ENCODE measurements at places on chromosomes 2 and 18.

DNA sequence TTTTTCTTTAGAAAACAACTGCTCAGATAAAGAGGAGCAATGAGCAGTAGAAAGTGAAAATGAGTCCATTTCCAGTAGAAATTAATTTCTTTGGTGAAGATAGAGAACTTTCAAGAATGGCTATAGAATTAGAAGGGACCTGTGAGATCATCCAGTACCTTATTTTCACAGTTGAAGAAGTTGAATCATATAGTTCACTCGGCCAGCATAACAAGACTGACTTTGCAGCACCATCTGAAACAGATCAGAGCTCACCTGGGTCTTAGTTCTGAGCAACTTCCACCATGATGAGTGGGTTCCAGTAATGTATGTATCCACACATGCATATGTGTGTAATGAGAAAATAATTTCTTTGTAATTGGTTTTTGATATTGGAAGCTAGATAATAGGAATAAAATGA is 58.6 kb downstream of the CERS6 start:
- no peak for DNase-seq

- no peak for DNase-seq
These were observed 25.3 kb upstream of the BOD1L2 start for GRCh38 chr18:57121542-57122112.

- no peak for DNase-seq
These were observed 236.8 kb downstream of the SETBP1 start for GRCh38 chr18:44917216-44918141.

DNA sequence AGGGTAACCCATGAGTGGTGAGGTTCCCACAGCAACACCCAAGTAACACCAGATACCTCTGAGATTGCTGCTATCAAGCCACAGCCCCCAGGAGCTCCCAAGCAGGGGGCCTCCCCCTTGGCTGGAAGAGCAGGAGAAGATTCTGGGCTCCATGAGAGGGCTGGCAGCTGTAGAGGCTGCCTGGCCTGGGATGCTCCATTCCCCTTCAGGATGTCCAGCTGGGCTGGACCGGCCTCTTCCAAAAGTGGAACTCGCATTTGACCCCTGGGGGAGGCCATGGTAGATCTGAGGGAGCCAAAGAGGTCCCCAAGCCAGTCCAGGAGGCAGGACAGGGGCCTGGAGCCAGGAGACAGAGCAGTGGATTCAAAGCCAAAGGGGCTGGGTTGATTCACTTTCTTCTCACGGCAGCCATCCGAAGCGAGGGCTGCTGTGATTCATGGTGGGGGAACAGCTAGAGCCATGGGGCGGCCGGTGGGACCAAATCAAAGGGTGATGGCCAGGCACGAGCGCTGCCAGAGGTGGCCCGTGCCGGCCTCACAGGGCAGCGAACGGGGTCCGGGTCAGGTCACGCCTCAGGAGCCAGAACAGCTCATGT is 95.3 kb upstream of the ID2 start:
- no peak for DNase-seq

GRCh38 chr2:216206041-216206703 is 97.0 kb downstream of the XRCC5 start:
- peak; percentile 41 for DNase-seq

GRCh38 chr2:212903413-212903812 is 248.0 kb downstream of the IKZF2 start:
- no peak for DNase-seq

- DNase-seq: no peak
These were observed 172.4 kb downstream of the SLC8A1 start for GRCh38 chr2:40279482-40279881.

DNA sequence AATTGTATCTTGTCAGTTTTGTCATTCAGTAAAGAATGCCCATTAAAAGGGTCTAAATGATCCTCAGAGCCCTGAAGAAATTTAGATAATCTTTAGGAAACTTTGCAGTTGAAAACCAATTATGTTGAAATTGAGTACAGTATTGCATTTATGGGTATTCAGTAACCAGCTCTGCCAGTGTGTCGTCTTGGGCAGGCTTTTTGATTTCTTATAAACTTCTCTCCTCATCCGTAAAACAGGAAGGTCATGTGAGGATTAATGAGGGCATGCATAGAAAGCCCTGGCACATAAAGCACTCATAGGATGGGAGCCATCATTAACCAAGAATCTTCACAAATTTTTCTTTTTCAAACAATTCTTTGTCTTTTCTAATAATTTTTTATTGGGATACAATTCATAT is 14.8 kb downstream of the PNO1 start:
- peak; percentile 24 for DNase-seq

DNA sequence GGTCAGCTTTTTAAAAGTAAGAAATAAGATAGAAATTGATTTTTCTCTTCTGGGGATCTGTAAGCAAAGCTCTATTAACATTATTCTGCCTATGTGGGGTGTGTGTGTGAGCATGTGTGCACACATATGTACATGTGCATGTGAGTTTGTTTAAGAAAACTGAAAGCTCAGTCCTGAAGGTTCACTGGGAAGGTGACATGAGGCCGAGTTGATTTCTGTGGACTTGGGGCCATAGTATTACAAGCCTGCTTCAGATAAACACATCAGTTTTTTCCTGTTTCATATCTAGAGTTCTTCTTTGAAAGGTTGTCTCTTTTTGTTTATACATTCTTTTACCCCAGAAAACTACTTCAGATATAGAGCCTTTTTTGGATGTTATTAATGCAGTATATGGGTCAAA is 83.4 kb downstream of the SERPINB8 start:
- DNase-seq: no peak

DNA sequence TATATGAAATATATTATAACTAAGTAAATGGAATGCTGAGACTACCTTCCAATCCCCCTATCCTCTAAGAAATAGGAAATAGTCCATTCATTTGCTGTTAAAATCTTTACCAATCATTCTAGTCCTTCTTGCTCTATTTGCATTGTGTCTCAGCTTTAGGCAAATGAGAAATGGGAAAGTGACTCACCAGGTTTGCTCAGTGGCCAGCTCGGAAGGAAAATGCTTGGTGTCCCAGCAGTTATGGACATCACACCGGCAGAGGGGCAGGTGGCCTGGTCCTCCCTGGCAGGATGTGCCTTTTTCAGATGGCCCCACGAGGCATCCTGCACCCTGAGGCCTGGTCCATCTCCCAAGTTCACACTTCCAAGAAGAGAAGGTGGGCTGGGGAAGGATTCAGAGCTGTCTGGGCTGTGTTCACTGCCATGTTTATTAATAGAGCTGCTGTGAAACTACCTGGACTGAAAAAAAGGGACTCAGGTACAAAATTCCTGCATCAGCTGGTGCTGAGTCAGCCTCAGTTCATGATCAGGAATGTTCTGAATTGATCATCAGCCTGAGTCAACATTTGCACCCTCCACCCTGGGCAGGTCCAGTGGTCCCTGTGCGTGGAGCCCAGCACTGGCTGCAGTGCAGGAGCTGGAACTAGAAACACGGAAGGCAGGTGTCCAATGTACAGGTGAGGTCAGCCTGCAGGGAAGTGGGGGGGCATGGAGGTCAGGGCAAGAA is 60.1 kb upstream of the ARL4C start:
- no peak for DNase-seq

GRCh38 chr2:96181529-96181928 is 27.1 kb downstream of the STARD7 start:
- DNase-seq: no peak

- no peak for DNase-seq
These were observed 15.6 kb upstream of the INO80C start for GRCh38 chr18:35513181-35513936.

- DNase-seq: peak; percentile 57
These were observed 30.8 kb downstream of the COBLL1 start for GRCh38 chr2:164810843-164811242.

DNA sequence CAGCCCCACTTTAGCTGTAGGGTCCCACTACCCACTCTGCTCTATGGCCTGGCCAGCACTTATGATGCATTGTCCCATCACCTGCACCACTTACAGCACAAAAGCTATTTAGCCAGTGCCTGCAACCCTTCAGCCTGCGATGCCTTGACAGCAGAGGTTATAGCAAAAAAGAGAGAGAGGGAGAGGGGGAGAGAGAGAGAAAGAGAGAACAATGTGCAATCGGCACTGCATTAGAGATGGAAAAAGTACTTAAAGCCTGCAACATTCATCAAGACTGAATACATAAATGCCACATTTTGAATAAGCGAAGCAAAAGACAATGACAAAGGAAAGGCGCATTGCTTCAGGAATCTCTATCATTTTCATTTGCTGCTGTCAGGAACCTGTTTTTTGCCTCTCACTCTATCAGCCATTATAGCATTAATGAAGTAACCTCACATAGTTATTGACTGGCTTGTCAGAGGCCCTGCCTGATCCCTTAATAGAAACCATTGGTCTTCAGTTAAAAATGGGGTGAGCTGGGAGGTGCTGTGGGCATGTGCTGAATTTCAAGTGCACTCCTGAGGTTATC is 833.1 kb downstream of the BCL11A start:
- no peak for DNase-seq

GRCh38 chr2:203886661-203887151 is 19.1 kb downstream of the CTLA4 start:
- DNase-seq: peak; percentile 27

DNA sequence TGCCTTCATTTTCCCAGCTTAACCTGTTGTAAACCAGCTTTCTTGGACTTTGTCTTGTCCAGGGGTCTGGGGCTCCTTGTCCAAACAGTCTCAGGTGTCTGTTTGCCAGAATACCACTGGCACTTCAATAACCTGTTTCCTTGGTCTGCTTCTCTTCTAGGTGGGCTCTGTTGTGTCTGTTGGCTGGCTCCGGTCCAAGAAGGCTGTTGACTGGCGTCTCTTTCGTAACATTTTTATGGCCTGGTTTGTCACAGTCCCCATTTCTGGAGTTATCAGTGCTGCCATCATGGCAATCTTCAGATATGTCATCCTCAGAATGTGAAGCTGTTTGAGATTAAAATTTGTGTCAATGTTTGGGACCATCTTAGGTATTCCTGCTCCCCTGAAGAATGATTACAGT is 17.0 kb downstream of the SLC20A1 start:
- no peak for DNase-seq

GRCh38 chr2:106181064-106181463 is 13.0 kb downstream of the UXS1 start:
- no peak for DNase-seq

DNA sequence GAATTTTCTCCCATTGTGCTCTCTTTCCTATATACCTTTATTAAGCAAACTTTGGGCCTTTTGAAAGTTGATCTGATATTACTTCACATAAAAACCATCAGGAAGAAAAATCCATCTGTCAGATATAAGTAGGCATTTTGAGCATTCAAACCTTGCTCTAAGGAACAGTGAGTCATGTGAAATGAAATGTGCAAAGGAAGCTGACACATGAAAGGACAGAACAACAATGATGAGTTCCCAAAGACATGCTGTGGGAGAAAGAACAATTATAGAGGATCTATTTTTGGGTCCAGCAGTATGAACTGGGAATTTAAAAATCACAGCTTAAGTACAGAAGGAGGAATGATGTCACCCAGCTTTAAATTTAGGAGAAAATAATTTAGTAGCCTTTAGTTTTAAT is 18.1 kb downstream of the CALCRL start:
- DNase-seq: peak; percentile 46

GRCh38 chr2:23549821-23550530 is 165.0 kb downstream of the KLHL29 start:
- DNase-seq: no peak

DNA sequence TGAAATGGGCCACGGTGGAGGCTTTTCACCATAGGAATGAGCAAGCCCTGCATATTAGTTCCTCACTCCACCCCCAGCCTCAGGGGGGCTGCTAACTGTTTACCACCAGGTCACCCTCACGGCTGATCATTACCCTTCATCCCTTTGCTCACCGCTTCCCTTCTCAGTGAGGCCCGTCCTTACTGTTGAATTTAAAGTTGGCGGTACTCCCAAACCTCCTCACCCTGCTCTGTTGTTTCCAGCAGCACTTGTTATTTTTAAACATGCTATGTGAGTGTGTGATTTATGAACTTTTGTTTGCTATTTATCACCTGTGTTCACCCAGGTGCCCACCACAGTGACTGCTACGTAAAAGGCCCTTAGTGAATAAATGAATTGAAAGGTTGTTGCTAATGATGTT is 243.6 kb downstream of the ZNF407 start:
- DNase-seq: no peak

DNA sequence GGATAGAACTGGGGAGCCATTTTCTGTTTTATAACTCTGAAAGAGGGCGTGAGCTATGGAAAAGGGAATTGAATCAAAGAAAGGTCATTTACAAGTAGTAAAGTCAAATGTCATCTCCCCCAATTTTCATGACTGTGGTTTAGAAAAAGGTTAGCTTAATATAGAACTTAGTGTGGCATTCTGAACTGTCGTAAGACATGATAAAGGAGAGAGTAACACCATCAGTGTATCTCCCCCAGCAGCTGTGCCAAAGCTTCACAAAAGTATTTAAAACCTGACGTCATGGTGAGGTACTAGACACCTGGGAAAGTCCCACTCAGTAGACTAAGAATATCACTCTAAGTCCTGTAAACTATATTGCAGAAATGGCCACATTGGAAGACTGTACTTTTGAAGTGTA is 5.8 kb upstream of the IKZF2 start:
- no peak for DNase-seq

- DNase-seq: peak; percentile 68
These were observed 286.2 kb upstream of the EPAS1 start for GRCh38 chr2:46010925-46011490.

GRCh38 chr2:24210106-24210455 is 35.2 kb downstream of the FAM228A start:
- no peak for DNase-seq

DNA sequence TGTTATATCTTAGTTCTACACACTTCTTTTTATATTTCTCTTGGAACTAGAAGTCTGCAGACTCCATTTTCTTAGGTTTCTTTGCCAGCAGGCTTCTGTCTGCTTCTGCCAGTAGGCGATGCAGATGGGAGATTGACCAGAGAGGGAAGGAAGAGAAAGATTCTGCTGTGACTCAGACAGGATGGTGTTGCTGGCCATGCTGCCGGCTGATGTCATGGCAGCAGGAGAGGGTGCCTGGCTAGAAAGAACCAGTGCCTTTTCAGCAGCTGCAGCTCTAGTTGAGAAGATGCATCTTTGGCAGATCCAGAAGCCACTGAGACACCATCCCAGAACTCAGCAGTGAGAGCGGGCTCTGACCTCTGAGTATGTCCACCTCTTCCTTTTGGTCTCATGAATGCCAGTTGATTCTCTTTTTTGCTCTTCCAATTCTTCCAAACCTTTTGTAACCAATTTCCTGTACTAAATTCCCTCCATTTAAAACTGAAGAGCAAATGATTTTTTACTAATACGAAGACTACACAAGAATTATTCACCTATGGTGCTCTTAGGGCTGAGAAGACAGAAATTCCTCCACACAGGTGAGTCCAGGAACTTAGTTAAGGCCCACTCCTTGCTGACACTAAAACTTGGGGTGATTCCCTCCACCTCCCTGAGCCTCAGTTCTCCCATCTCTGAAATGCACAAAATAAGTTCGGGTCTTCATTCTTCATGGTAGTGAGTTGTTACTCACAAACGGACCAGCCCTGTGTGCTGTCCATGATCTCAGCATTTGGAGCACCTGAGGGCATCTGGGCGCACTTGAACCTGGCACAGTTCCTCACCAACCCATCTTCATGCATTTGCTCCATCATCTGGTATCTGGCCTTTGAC is 200.7 kb downstream of the MYCN start:
- DNase-seq: no peak
